ENCODE measurements at places on chromosomes 4 and X. TPM values are rescaled to one million over a fixed set of nuclear protein-coding genes. Genes with fewer than 3 reads are reported as not detected.

Gene SLC10A6
- total RNA-seq, result not detected

Gene WAS
- 3.2 TPM for total RNA-seq

Gene GLRB
- total RNA-seq, result 2.9 TPM

Gene NMU
- not detected for total RNA-seq

Gene ZCCHC4
- total RNA-seq, result 15.4 TPM

Gene CT45A3
- total RNA-seq, result not detected

Gene HPGDS
- total RNA-seq, result 6.0 TPM

Gene GYG2
- 5.2 TPM for total RNA-seq

DNA sequence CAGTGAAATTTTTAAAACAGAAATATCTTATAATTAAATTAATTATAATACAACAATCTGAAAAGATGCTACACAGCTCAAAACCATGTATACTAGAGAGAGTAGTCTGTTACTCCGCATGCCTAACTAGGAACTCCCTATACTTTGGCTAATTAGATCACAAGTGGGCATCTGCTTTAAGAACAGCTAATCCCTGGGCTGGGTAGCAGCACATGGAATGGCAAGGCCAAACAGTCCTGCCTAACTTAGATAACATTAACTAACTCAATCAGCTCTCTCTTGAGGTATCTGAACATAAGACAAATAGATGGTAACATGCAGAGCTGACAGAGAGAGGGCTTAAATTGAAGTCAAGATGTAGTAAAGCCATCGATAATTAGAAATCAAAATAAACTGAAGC lies 9.9 kb downstream of the CHIC2 start:
- no peak for DNase-seq
- H3K27ac ChIP-seq, result no peak overlapping the region
- peaks cover 27% of the 10 kb centered on the region for H3K4me1 ChIP-seq

DNA sequence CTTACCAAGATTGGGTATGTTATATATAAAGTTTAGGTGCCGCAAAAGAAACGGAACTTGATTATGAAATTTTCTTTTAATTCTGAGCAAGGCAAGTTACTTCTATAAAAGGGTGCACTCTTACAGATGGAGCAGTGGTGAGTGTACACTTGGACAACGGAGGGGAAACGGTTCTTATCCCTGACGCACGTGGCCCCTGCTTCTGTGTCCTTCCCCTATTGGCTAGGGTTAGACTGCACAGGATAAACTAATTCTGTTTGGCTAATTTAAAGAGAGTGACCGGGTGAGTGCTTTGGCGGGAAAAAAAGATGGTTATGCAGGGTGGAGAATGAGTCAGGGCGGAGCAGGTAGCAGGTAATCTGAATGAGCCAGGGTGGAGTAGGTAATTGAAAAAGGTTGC lies 149.5 kb downstream of the GC start:
- no peak for DNase-seq
- H3K4me3 ChIP-seq, result no peak overlapping the region
- H3K36me3 ChIP-seq, result no peaks in the 10 kb centered on the region

DNA sequence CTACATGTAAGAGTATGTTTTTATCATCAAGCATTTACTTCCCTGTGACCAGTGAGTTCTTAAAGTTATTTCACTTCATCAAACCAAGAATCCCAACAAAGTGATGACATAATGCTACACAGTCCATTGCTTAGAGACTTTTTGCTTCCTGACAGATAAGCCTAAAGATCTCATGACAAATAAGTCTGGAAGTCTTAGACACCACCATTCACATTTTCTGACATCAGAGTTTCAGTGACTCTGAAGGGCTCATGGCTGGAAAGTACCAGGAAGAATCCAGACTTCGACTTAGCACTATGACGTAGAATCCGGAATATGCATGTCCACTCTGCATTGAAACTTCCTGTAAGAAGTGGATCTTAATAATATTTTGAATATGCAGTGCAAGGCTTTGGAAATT lies 53.7 kb downstream of the CLDN22 start:
- no peak for DNase-seq
- H3K4me3 ChIP-seq, result no peak overlapping the region
- no peaks in the 10 kb centered on the region for H3K36me3 ChIP-seq
- H3K27ac ChIP-seq, result no peak overlapping the region
- peaks cover 8% of the 10 kb centered on the region for H3K4me1 ChIP-seq
- H3K27me3 ChIP-seq, result no peaks in the 10 kb centered on the region

DNA sequence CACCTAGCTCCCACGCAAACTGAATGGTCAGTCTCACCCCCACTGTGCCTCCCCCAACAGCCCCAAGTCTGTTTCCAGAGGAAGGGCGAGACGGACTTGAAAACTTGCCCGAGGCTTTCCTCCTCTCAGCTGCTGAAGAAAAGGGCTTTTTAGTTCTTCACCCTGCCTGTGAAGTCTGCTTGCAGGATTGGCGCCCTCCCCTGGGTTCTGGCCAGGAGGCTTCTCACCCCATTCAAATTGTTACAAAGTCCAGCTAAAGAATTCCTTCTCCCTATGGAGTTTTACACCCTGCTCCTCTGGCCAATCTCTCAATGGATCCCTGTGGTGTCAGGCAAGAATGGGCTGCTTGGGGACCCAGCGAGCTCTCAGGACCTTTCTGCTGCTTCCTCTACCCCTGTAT lies 241.0 kb downstream of the AFF2 start:
- H3K36me3 ChIP-seq, result no peaks in the 10 kb centered on the region
- DNase-seq, result no peak
- H3K4me1 ChIP-seq, result no peaks in the 10 kb centered on the region
- no peaks in the 10 kb centered on the region for H3K27me3 ChIP-seq
- no peak overlapping the region for H3K27ac ChIP-seq

DNA sequence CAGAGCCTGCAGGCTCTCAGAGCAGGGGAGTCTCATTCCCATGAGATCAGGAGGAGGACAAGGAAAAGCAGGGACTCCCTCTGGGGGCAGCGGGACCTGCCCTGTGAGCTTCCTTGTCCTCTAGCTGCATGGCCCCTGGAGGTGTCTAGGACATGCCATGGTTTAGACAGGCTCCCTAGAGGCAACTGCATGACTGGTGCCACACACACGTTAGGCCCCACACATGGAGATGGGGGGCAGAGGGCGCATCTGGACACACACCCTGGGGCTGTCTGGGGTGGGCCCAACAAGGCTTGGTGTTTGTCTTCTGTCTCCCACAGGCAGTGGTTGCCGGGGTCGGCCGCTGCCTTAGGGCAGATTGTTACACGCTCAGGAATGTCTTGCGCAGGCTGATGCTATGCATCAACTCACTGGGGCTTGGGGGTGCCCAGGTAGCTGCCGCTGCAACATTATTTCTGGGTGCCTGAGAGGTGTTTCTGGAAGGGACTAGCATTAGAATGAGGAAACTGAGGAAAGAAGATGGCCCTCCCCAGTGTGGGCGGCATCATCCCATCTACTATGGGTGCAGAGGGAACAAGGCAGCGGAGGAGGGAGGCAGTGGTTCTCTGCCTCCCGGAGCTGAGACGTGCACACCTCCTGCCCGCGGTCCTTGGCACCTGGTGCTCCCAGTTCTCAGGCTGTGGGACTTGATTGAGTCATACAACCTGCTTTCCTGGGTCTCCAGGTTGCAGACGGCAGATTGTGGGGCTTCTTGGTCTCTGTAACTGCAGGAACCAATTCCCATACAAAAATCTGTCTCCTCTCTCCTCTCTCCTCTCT lies 32.1 kb upstream of the GPR78 start:
- no peak for DNase-seq
- H3K36me3 ChIP-seq, result no peaks in the 10 kb centered on the region
- H3K4me1 ChIP-seq, result no peaks in the 10 kb centered on the region
- no peaks in the 10 kb centered on the region for H3K27me3 ChIP-seq
- no peak overlapping the region for H3K4me3 ChIP-seq
